Ureter (tissue), 1 donor: ENCODE measurements at places on chromosomes 6 and 20. TPM values are rescaled to one million over a fixed set of nuclear protein-coding genes. Genes with fewer than 3 reads are reported as not detected.

GRCh38 chr6:107489636-107490565 lies at the start of gene SOBP:
TSS of gene SOBP (plus strand) at chr6:107490117. CDS start at chr6:107490617, 500 bp downstream.
- DNase-seq: peak; percentile 55

GRCh38 chr20:24361541-24361940 lies 107.9 kb upstream of the SYNDIG1 start:
- DNase-seq: no peak

DNA sequence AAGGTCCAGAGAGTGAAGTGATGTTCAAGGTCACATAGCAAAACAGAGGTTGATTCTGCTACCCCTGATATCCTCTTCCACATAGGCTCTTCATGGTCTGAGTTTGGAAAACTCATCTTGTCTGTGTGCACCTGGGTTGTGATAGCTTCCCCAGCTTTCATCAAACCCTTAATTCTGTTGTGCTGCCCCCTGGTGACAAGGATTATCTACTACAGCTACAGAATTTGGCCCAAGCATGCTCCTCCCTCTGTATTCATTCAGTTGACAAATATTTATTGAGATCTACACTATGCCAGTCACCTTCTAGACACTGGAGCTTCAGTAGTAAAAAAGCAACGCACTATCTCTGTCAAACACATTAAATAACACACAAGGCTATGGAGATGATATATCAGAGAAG lies 50.4 kb downstream of the SMPDL3A start:
- peak; percentile 69 for DNase-seq

- DNase-seq: peak; percentile 33
Measured at GRCh38 chr20:58716476-58717277, 24.1 kb downstream of the NPEPL1 start.

- no peak for DNase-seq
Measured at GRCh38 chr20:40233406-40233805, 455.6 kb downstream of the MAFB start.

The PEX7 gene
- 10.7 TPM for total RNA-seq

The ELOVL2 gene
- total RNA-seq: 0.31 TPM
